ENCODE measurements at places on chromosomes 11 and 22. TPM values are rescaled to one million over a fixed set of nuclear protein-coding genes. Genes with fewer than 3 reads are reported as not detected.

DNA sequence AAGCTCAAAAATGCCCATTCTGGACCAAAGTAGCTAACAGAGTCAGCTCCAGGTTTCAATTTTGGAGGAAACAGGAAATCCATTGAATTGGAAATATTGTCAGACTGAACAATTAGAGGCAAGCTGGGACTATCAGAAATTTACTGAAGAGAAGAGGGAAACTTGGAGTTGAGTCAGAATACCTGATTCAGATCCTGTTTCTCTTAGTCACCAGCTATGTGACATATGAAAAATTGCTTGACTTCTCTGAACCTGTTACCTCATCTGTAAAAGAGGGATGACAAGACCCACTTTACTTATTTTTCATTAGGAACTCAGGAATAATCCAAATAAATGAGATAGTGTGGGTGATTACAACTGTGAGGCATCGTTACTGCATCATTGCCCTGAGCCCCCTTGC, 148.9 kb upstream of the CADM1 start:
- no peak for DNase-seq

KIAA0930 gene
- total RNA-seq: 68.0 TPM

DNA sequence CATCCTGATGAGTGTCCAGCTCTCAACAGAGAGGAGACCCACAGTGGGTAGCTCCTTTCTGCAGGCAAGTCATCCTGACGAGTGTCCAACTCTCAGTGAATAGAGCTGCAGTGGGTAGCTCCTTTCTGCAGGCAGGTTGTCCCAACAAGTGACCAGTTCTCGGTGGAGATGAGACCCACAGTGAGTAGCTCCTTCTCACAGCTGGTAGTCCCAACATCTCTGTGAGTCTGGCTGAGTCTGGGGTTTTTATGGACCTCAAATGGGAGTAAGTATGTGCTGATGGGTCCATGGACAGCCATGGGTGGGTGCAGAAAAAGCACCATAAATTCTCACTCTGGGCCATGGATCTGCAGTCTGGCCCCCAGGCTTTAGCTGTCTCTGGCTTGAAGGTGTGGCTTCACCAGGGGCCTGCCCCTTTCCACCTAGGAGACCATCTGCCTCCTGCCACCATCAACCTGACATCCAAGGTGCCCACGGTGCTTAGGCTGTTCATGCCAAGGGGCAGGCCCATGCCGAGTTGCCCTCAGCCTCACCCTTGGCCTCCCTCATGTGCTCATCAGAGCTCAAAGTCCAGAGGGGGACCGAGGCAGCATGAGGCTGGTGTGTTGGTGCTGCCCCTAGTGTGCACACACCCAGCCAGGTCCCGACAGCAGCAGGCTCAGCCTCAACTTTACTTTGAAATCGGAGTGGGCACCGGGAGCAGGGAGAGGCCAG, 15.3 kb downstream of the NPAT start:
- no peak for DNase-seq

DNA sequence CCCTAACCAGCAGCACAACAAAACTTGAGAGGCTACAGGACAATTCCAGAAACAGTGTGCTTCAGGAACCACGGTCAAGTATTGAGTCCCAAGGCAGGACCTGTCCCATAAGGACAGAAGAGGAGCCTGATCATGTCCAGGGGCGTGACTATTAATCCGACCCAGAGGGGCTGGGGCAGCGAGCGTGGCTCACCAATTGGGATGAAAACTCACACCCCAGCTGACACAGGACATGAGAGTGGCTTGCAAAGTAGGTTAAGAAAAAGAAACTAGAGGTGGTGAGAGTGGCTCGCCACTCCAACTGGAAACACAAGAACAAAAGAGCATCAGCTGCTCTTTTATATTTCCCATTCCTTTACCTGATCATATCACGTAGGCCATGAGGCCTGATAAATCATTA, 16.0 kb upstream of the FEZ1 start:
- DNase-seq: no peak

LRRN4CL gene
- 1.0 TPM for total RNA-seq

GRCh38 chr11:27718346-27718862, 18.1 kb upstream of the BDNF start:
- DNase-seq: no peak

LAMTOR1 gene
- total RNA-seq: 73.0 TPM

- DNase-seq: no peak
Observed at GRCh38 chr11:46612326-46612725, 4.7 kb downstream of the HARBI1 start.

NXPE1 gene
- total RNA-seq: 0.27 TPM

GRCh38 chr11:134760299-134760698, 348.3 kb upstream of the B3GAT1 start:
- no peak for DNase-seq

DKK3 gene
- 36.3 TPM for total RNA-seq

TREH gene
- total RNA-seq: 0.33 TPM

KRTAP5-7 gene
- total RNA-seq: not detected

DNA sequence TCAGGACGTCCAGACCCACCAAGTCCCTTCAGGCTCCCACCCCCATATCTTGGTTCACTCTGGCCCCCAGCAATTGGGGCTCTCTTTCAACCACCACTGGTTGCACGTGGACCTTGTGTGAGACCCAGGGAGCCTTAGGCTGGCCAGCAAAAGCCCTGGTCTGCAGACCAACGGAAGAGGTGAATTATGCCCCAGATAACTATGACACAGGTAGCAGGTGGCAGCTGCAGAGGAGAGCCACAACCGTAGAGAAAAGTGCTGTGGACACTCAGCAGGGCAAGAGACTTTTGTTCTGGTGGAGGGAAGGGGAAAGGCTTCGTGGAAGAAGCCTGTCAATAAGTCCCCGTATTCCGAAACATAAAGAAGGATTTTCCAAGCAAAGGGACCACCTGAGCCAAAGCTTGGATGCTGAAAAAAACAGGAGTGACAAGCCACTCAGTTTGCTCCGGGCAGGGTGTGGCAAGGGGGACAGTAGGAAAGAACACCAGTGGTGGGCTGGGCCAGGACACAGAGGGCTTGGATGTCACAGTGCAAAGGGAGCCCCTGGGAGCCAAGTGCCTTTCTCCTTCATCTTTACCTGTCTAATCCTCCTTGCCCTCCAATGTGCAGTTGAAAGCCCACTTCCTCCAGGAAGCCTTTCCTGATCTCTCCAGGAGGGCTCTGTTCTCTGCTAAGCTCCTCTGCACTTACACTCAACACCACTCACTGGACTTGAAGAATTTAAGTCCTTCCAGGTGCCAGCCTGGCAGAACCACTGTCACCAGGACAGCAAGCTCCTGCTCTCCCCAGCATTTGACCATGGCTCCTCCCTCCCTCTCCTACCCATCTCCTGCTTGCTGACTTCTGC, 264.7 kb downstream of the BUD13 start:
- DNase-seq: peak; percentile 43

DNA sequence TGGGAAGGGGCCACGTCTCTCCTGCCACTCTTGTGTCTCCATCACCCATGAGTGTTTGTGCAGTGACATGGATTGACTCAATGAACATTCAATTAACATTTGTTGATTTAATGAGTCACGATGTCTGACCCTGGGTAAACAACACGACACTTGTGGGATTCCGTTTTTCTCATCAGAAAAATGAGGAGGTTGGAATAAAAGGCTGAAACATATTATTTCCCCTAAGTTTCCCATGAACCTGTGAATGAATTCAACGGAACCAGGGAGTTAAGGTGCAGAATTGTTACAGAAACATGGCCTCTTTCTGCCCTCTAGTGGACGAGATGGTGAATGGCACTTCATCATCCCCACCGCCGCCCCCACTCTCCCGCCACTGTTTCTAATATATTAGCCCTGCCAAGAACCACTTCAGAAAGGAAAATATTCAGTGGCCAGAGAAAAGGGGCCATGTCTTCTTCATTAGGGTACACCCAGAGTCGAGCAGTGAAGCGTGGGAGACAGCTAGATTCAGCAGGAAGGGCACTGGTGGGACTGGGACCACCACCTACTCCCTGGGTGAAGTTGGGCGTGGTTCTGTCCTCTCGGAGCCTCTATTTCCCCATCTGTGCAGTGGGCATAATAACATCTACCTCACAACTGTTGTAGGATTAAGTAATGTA, 46.3 kb upstream of the SYT13 start:
- no peak for DNase-seq

RASGRP2 gene
- 11.7 TPM for total RNA-seq

DNA sequence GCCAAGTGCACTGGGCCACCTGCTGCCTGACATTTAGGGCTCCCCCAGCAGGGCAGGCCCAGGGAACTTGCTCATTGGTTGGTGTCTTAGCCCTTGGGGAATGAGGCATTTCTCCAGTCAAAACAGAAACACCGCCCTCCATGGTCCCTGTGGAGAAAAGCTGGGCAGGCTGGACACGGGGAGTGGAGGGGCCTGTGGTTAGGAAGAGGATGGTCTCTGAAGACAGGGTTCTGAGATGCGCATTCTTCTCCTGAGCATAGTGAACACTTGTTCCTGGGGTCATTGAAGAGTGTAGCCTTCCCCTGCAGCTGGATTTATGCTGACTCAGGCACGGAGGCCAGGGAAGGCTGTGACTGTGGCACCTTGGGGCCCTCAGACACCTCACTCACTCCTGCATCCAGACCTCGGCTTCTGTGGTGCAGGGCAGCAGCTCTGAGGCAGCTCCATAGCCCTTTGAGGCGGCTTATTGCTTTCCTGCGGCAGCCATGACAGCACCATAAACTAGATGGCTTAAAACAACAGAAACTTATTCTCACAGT, 8.2 kb downstream of the TSPAN18 start:
- no peak for DNase-seq

SLC22A6 gene
- total RNA-seq: not detected

OR51B4 gene
- total RNA-seq: not detected

GRCh38 chr22:17369439-17370025, at the start of gene CECR2:
Gene CECR2, plus strand, starts transcription at chr22:17369460. Its CDS starts 324 bp downstream, at chr22:17369784.
- peak; percentile 80 for DNase-seq

GRCh38 chr11:48019217-48019584, 38.8 kb downstream of the PTPRJ start:
- no peak for DNase-seq

DNA sequence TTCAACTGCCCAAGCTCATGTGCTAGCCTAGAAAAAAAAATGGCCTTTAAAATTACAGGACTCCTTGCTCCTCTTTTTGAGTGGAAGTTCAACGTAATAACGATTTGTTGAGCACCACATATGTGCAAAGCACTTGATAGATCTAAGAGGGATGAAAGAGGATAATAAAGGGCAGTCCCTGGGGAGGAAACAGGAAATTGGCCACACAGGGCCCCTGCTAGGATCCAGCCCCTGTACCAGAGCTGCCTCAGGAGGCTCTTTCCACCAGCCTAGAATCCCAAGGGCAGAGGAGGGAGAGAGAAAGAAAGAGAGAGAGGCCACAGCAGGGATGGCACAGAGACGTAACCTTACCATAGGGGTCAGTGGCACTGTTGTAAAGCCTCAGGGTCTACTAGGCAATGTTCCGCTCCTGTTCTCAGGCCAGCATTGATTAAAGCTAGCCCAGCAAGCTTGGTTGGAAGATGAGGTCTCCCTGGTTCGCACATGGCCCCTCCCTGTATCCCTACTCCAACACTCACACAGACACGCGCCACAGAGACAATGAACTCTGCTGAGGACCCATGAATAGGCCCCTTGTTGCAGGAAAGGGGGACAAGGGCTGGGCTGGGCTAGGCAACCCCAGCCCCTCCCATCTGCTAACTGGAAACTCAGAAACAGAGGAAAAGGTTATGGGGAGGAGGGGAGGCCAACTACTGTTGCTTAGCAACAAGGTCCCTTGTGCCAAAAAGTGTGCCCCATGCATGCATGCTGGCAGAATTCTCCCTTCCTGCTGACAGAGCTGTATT, at the start of gene TMPRSS5:
TSS of gene TMPRSS5 (minus strand) at position 438 of the 785 bp plus-strand sequence. CDS start at position 354, 84 bp downstream.
- DNase-seq: no peak

DNA sequence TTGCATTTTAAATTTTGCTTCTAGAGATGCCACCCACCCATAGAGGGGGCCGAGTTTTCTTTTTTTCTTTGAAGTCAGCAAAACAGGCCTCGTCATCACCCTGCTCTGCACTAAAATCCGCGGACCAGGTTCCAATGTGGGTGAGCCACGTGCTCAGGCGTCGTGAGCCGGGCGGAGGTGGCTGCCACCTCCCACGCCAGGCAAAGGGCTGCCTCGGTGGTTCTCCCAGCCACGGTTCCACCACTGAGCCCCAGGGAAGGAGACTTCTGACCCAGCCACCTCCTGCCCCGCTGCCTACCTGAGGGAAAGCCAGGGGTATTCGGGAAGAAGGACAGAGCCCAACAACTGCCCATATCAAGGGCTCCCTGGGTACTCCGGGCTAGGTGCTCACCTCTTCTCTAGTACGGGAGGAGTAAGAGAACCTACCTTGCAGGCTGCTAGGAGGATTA, 45.3 kb downstream of the MN1 start:
- DNase-seq: no peak

- DNase-seq: no peak
Observed at GRCh38 chr11:64227405-64227956, 1.4 kb downstream of the NUDT22 start.

- no peak for DNase-seq
Observed at GRCh38 chr11:31812383-31813381, 1.6 kb upstream of the PAX6 start.

DNA sequence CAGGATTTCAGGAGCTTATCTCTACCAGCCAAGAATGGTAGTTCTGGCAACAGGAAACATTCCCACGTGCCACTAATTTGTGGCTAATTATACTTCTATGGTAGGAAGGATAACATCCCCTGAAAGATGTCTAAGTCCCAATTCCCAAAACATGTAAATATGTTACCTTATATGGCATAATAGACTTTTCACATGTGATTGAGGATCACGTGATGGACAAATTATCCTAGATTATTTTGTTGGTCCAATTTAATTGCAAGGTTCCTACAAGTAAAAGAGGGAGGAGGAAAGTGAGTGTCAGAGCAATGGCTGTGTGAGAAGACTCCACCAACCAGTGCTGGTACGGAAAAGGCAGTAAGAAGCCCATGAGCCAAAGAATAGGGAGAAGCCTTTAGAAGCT, 9.9 kb upstream of the MSANTD4 start:
- DNase-seq: no peak

DAGLA gene
- total RNA-seq: 7.8 TPM

DNA sequence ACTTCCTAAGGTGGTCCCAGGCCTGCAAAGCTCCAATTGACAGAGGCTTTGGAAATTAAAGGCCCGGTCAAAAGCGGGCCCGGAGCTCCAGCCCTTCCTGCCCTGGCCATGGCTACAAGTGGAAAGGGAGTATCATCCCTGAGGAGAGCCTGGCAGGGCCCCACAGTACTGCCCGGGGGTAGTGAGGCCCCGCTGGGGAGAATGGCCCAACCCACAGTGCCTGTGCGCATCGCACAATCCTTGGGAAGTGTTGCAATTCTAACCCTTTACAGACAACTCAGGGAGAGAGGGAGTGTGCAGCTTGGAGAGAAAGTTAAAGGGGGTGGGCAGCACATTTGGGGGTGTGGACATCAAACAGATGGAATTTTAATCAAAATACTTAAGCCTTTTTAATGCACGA, 3.6 kb downstream of the CACNG2 start:
- DNase-seq: no peak

- no peak for DNase-seq
Observed at GRCh38 chr11:121866754-121867153, 249.3 kb downstream of the BLID start.

GRCh38 chr11:69718147-69718546, 14.3 kb upstream of the FGF19 start:
- DNase-seq: no peak

DNA sequence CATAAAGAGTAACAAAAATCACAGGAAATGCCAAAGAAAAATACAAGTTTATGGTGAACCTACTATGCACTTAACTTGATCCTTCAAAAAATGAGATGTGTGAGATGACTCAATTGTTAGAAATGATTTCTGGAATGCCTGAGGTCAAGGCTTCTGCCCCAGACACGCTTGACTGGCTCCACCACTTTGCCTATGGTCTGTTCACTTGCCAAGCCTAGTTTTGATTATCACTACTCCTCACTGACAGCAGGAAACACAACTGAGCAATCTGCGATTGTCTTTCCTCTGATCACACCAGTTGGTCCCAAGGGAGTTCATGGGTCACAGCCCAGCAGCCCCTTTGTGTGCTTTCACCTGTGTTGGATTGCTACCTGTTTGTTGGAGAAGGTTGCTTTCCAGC, 20.6 kb upstream of the PRDM10 start:
- no peak for DNase-seq
